ENCODE measurements at places on chromosomes 7 and 10.

GRCh38 chr10:77428691-77429395 is 208.8 kb downstream of the KCNMA1 start:
- DNase-seq = no peak

GRCh38 chr10:74854610-74855009 is 28.2 kb downstream of the KAT6B start:
- no peak for DNase-seq

DNA sequence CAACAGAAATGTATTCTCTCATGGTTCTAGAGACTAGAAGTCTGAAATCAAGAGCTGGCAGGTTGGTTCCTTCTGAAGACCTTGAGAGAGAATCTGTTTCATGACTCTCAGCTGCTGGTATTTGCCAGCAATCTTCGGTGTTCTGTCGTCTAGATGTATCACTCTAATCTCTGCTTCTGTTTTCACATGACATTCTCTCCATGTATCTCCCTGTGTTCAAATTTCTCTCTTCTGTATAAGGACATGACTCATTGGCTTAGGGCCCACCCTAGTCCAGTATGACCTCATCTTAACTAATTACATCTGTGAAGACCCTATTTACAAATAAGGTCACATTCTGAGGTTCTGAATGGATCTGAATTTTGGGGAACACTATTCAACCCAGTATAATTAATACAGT is 82.3 kb downstream of the ANKRD7 start:
- DNase-seq = no peak

- no peak for DNase-seq
Measured at GRCh38 chr10:51321980-51322379, 247.7 kb downstream of the PRKG1 start.

DNA sequence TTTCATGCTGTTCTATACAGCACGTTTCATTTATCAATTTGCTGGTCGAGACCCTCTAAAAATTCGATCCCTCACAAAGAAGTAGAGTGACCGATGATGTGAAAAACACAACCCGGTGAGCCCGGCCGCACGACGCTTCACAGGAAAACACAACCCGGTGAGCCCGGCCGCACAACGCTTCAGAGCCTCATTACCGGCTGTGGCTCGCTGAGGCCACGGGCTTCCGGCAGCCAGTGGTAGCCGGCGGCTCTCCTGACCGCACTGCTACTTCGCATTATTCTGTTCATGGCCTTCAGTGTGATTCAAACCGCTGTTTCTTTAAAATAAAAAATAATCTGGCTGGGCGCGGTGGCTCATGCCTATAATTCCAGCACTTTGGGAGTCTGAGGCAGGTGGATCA is 42.3 kb upstream of the RBM33 start:
- DNase-seq = no peak

Measured in esophagus squamous epithelium (tissue), 5 donors.